ENCODE measurements at places on chromosomes 12 and 14.

DNA sequence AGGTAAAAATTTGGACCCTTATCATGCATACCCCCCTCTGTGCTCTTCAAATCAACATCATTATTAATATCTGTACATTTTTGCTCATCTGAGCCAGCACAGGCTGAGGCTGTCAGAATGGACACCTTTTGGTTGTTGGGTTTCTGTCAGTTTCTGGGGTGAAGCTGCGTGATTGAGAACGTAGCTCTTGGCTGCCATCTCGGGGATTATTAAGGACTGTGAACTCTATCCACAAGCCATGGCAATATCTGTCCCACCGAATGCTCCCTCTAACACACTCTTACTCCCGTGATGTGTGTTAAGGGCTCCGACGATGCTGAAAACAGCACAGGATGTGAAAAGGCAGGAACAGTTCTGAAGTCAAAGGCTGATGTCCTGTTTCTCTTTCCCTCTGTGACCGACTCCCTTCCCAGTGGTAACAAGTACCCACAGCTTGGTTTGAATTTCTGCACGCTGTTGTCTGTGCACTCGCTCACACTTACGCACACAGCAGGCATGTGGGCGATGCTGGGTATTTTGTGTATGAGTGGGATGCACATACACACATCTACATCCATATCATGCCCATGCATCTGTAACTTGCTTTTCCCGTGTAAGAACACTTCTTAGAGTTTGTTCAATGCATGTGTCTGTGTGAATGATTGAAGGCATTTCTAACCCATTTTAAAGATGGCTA lies 405.6 kb downstream of the TMEM121 start:
- DNase-seq: no peak

GRCh38 chr12:67758119-67758518 lies 109.6 kb downstream of the DYRK2 start:
- no peak for DNase-seq

DNA sequence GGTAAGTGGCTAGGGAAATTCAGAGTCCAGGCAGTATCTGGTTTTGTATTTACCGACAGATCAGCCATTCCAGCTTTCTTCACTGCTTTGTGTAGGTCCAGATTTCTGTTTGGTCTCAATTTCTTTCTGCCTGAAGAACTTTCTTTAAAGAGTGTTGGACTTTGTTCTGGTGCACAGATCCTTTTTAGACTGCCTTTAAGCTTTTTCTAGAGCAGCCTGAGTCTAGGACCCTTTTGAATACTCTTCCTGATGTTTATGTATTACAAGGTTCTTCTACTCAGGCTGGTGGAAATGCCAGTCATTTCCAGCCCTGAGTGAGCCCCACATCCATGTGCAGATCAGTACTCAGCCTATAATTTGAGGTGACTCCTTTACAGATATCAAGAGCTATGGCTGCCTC lies 54.7 kb downstream of the DAAM1 start:
- no peak for DNase-seq

DNA sequence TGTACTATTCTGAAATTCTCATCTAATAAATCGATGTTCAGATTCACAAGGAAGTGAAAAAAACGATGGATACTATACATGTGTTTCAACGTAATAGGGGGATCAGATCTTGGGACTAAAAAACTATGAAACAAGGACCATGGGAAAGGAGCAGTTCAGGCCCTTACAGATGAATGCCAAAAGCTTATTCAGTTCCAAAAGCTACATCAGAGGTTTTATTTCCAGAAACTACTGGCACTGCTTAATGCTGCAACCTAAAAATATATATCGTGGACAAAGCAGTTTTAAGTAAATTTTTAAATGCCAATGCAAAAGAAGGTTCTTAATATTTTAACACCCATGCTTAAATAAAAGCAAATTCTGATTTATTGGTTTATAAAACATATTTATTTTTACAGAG lies 38.5 kb downstream of the LRIG3 start:
- DNase-seq: no peak

DNA sequence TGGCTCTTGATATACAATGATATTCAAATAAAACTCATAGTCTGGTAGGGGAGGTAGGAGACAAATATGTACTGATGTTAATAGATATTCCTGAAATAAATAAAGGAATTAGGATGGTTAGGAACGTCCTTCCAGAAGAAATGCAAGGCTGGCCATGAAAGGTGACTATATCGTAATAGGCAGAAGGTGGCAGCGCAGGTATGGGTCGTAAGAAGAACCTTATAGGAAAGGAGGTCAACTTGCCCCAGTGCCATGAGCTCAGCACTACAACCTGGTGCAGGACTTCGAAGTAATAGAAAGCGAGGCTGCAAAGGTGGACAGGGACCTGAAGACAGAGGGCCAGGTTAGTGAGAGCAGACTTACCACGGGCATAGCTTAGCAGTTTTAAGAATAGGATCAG lies 55.3 kb upstream of the FGD4 start:
- DNase-seq: no peak

DNA sequence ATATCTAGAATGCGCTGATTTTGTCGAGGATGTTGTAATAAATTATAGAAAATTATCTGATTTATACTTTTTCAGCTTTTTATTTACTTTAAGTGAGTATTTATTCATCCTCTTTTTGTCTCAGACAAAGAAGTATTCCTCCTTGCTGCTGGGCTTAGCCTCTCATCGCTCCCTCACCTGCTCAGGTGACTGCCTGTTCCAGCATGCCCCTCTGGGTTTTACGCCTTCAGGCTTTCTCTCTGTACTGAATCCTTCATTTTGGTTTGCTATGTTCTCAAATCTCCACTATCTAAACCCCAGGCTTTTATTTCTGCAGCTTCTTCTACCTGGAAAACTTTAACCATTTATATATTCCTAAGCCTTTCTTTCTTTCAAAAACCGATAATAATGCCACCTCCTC lies 1650.9 kb upstream of the SEL1L start:
- no peak for DNase-seq

Measured in stimulated activated CD8-positive, alpha-beta memory T cell treated with anti-CD3 and anti-CD28 coated beads, Interleukin-12 subunit alpha, Interleukin-12 subunit beta, amount 100 ng/mL, for 4 hours (primary cell).